ENCODE measurements at places on chromosomes 1 and 21.
A peak's percentile ranks its signal among the peaks of the same experiment; 100 is the strongest.

GRCh38 chr21:34669149-34669879 is 520 bp downstream of the CLIC6 start:
- peak; percentile 6 for DNase-seq

GRCh38 chr1:112395256-112395820 is 676 bp upstream of the CTTNBP2NL start:
- no peak for DNase-seq

DNA sequence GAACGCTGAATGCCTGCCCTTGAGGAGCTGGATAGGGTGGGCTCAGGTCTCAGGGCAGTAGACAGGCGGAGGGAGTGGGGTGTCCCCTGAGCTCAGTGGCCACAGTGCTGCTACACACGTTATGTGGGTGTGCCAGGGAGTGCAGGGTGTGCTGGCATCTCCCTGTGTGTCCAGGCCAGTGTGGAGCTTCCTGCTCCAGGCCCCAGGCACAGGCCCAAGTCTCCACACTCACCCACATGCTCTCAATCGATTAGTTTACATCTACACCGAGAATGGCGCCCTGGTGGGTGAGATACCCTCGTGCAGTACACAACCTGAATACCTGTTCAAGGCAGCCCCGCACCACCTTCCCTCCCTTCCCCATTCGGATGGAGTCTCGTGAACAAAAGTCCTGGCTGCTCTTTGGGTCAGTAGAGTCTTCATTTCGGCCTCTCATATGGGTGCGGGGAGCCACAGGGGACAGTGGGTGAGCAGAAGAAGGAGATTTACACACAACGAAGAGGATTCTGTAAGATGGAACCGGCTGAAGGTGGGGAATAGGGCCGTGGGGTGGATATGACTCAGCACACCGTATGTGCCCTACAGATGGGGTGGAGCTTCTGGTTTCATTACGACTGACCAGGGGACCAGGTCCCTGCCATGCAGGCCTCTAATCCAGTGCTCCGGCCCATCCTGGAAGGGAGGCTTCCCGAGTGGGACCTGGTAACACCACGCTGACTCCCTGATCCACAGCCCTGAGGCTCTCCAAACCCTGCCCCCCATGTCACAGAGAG is 93.3 kb downstream of the SPSB1 start:
- DNase-seq = no peak

DNA sequence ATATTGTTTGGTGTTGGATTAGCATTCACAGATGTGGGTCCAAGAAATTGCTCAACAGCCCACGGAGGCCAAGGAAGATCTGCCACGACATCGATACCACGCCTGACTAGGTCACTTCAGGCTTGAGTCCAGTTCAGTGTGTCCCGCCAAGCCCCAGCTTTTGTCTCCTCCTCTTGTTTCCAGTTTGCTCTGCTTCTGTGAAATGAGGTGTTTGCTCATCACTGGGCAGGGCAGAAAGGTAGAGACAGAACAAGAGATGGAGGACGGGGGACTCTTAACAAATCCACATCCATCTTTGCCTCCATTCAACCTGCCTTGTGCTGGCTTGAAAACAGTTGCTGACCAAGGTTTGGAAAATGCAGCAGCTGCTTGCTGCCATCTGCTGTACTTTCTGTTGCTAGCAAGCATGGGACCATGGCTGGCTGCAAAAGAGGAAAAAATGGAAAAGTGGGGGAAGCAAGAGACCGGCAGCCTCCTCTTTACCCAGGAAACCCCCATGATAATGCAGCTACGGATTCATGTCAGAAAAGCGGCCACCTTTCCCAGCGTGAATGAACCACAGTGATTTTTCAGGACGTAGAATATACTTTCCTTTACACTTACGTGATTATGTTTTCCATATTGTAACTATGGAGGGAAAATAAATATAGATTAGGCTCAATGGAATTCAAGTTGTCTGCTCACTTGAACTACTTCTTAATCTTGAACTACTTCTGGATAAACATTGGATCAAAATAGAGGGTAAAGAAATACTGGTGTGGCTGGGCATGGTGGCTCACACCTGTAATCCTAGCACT is 80.2 kb upstream of the GREM2 start:
- DNase-seq = no peak

Data from stimulated activated CD4-positive, alpha-beta T cell treated with anti-CD3 and anti-CD28 coated beads, Interleukin-1b, Interleukin-23, amount 100 ng/mL, for 4 hours (primary cell).